ENCODE measurements at places on chromosomes 1 and 21.

GRCh38 chr1:233240829-233241682, 54.5 kb downstream of the PCNX2 start:
- no peak for DNase-seq

DNA sequence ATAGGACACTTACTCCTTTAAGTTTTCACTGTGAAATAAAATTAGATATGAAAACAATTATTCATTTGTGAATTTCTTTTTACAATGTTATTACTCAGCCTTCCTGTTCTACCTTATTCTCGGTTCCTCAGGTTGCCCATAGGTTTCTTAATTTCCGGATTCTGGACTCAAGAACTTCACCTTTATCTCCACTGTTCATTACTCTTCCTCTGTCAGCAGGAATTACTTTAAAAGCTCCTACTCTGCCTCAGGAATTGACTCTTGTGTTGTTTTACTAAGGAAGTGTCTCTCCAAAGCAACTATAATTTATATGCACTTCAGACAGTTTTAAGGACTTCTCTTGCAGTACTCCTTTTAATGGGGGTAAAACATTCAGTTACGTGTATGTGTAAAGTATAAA, 123.8 kb downstream of the OSBPL9 start:
- no peak for DNase-seq

DNA sequence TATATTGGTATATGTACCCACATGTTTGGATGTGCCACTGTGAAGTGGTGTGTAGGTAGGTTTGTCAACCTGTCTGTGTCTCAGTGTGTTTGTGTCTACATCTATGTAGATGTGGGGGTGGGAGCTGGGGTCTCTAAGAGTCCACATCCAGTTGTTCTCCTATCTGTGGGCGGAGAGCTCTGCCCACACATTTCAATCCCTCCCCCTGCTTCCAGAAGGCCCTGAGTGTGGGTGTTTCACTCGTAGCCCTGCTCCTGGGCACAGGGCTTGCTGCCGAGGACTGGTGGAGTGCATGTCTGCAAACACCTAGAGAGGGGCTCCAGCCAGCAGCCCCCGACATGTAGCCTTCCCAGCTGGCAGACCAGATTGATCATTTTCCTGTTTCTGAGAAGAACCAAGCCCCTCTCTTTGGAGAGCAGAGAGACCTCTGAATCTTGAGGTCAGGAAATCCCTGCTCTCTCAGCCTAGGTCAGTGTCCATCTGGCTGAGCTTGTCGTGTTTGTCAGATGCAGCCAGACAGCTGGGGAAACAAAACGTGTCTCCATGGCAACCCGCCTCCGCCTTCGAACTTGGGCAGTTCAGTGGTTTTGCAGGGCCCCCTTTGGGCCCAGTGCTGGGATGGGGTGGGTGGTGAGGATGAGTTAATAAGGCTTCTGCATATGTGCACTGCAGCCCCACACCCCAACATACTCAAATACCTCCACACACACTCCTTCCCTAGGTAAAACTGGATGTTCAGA, 31.2 kb upstream of the SYNC start:
- DNase-seq, result no peak

- DNase-seq, result no peak
Measured at GRCh38 chr1:26913389-26913753, 404 bp downstream of the NR0B2 start.

DNA sequence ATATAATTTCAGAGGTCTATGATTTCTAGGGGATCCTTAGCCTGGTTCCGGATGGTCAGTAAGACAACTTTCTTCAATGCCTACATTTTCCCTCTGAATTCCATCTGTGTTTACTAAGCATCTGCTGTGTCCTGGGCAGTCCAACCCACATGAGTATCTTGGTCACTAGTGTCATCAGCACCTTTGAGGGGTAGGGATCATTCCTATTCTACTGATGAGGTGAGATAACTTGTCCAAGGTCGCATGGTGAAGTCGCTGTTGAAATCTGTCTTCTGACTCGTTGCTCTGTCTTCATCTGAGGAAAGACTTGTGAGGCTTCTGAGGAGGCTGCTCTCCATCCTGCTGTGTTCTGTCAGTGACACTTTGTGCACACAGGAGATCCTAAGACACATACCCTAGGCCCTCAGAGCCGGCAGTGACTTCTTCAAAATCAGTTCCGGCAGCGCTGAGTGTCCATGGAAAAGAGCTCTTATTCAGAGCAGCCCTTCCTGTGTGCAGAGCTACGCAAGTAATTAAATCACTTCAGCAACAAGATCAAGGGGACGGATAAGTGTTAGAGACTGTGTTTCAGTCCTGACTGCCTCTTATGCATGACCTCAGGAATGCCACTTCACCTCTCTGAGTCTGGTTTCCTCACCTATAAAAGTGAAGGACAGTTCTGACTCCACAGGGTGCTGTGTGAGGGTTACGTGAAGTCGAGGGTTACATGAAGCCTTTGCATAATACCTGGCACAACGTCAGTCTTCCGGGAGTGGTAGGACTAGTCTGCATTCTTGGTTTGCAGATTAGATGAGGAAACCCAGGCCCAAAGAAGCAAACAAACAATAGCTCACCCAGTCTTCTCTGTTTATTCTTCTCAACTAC, 28.4 kb downstream of the AK2 start:
- no peak for DNase-seq

GRCh38 chr1:184052194-184052559, 647 bp downstream of the TSEN15 start:
- no peak for DNase-seq

Data from activated T-cell treated with anti-CD3 and anti-CD28 coated beads for 1 hour (primary cell).